ENCODE measurements at places on chromosomes 13 and 19. TPM values are rescaled to one million over a fixed set of nuclear protein-coding genes. Genes with fewer than 3 reads are reported as not detected.

Gene NEK3
- total RNA-seq = 12.9 TPM

Gene CLC
- total RNA-seq = 4.7 TPM

Gene PDE4C
- not detected for total RNA-seq

Gene TDRD12
- 0.24 TPM for total RNA-seq

GRCh38 chr13:91540158-91540736, 141.8 kb downstream of the GPC5 start:
- no peaks in the 10 kb centered on the region for H3K36me3 ChIP-seq
- no peak for DNase-seq
- no peak overlapping the region for H3K4me3 ChIP-seq
- H3K27me3 ChIP-seq = no peaks in the 10 kb centered on the region

GRCh38 chr19:32172566-32173160, 172.7 kb upstream of the ZNF507 start:
- H3K4me3 ChIP-seq = no peak overlapping the region
- H3K4me1 ChIP-seq = no peaks in the 10 kb centered on the region
- DNase-seq = no peak
- no peaks in the 10 kb centered on the region for H3K36me3 ChIP-seq
- H3K27me3 ChIP-seq = peaks cover 2% of the 10 kb centered on the region
- no peak overlapping the region for H3K27ac ChIP-seq

DNA sequence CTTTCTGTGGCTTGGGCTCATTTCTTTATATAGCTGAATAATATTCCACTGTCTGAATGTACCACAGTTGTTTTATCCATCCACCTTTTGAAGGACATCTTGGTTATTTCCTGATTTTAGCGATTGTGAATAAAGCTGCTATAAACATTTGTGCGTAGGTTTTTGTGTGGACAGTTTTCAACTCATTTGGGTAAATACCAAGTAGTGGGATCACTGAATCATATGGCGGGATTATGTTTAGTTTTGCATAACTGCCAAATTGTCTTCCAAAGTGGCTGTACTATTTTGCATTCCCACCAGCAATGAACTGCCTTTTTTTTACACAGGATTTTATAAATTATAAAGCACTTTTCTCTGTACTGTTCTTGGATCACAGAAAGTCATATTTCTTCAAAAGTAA, 13.7 kb upstream of the LRCH1 start:
- no peaks in the 10 kb centered on the region for H3K27me3 ChIP-seq
- no peaks in the 10 kb centered on the region for H3K36me3 ChIP-seq
- H3K4me3 ChIP-seq = no peak overlapping the region
- no peaks in the 10 kb centered on the region for H3K4me1 ChIP-seq
- no peak overlapping the region for H3K27ac ChIP-seq

GRCh38 chr19:10291554-10292205, 1.9 kb downstream of the ICAM5 start:
- peaks cover 2% of the 10 kb centered on the region for H3K36me3 ChIP-seq
- H3K4me3 ChIP-seq = peak overlapping the region; percentile 68
- H3K4me1 ChIP-seq = peaks cover 67% of the 10 kb centered on the region

DNA sequence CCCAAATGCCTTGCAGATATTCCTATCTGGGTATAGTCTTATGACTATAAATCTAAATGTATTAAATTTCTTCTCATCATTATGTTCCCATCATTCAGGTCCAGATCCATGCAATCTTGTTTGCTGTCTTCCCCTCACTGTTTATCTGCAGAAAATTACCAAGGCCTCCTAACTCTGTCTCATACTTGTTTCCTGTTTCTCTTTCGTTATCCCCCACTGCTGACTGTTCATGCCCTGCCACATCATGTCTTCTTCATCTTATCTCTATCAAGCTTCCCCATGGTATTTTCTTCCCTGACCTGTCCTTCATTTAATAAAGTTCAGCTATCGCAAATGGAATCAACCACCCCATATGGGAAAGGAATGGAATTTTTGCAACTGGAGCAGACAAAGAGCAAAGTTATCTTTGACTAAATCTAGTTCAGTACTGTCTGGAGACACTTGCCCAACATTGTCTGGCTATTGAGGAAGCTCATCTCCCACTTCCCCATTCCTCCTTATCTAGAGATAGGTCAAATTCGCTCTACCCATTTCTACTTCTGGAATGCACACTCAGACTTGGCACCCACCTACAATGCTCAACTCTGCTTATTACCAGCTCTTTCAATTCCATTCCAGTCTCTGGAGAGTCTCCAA, 1358.1 kb downstream of the EFNB2 start:
- no peak for DNase-seq
- H3K4me1 ChIP-seq = peaks cover 6% of the 10 kb centered on the region
- H3K4me3 ChIP-seq = no peak overlapping the region

DNA sequence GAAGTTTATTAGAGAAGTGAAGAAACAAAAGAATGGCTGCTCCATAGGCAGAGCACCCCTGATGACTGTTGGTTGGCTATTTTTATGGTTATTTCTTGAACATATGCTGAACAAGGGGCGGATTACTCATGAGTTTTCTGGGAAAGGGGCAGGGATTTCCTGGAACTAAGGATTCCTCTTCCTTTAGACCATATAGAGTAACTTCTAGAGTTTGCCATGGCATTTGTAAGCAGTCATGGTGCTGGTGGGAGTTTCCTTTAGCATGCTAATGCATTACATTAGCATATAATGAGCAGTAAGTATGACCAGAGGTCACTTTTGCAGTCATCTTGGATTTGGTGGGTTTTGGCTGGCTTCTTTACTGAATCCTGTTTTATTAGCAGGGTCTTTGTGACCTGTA, 38.7 kb upstream of the PCDH8 start:
- no peaks in the 10 kb centered on the region for H3K4me1 ChIP-seq
- no peaks in the 10 kb centered on the region for H3K36me3 ChIP-seq
- DNase-seq = no peak

DNA sequence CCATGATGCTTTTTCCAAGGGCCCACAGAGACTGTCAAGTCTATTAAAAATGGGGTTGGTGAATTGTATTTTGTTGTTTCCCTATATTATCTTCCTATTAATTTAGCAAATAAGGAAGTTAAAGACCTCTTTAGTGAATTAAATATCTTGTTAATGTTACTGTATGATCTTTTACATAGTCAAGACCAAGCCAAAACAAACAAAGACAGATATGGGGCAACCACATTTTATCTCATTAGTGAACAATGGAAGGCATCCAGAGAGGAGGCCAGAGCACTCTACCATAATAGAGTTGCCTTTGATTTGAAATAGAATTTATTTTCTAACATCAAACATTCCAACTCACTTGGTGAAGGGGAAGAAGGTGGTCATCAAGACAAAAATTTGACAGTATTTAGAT, 169.4 kb downstream of the B3GLCT start:
- no peaks in the 10 kb centered on the region for H3K36me3 ChIP-seq
- DNase-seq = no peak
- H3K27ac ChIP-seq = no peak overlapping the region
- H3K4me3 ChIP-seq = no peak overlapping the region
- no peaks in the 10 kb centered on the region for H3K4me1 ChIP-seq

- H3K36me3 ChIP-seq = no peaks in the 10 kb centered on the region
- H3K4me3 ChIP-seq = no peak overlapping the region
- no peak for DNase-seq
Observed at GRCh38 chr13:54845351-54845965, 1816.8 kb downstream of the OLFM4 start.
